ENCODE measurements at places on chromosomes 4 and X.

DNA sequence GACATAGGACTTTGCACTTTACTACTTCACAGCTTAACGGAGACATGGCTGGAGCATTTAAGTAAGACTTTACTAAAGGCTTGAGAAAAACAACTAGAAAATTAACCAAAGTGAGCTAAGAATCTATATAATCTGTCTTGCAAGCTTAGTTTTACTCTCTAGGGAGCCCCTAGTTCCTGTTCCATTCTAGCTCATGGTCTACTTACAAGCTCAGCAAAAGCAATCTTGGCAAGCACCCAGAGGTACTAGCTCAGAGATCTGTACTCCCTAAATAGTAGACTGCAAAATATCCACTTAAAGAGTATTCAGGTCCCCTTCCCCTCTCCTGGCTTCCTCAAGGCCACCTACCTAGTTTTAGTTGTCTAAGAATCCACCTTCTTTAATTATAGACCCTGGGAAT lies 469.0 kb downstream of the IDS start:
- DNase-seq = no peak

DNA sequence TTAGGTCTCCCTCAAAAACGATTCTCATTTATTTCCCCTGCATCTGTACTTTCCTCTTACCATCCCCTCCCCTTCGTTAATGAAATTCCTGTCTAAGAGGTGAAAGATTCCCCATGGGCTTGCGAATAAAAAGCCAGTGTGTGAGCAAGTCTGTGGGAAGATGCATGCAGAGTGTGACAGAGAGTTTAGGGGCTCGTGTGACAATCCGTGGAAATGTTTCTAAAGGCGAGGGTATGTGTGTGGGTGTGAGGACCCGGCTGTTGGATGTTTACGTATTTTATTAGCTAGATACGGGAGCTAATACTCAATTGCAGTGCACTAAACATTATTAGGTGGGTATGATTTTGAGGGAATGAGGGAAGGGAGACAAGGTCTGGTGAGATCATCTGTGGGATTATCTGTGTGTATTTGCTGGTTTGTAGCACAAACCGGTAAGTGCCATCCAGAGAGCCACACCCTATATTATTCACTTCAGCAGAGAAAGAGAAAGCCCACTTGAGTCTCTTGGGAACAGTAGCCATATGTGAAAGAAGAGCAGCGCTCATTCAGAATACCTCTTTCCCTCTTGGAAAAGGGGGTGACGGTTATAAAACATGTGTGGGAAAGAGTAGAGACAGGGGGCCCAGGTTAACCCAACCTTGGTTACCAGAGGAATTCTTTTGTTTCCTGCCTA lies 893 bp upstream of the HOPX start:
- no peak for DNase-seq

DNA sequence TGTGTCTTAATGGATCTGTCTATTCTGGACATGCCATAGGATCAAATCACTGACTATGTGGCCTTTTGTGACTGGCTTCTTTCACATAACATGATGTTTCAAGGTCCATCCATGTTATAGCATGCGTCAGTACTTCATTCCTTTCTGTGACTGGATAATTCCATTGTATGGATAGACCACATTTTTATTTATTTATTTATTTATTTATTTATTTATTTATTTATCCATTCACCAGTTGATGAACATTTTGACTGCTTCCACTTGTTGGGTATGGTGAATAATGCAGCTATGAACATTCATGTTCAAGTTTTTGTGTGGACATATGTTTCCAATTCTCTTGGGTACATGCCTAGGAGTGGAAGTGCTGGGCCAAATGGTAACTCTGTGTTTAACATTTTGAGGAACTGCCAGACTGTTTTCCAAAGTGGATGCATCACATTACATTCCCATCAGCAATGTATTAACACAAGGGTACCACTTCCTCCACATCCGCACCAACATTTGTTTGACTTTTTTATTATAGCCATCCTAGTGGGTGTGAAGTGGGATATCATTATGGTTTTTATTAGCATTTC lies 14.0 kb downstream of the RTL5 start:
- no peak for DNase-seq

- no peak for DNase-seq
Measured at GRCh38 chrX:13130816-13131215, 86.4 kb upstream of the FAM9C start.

- DNase-seq = no peak
Measured at GRCh38 chr4:88792821-88793220, 95.2 kb upstream of the NAP1L5 start.

GRCh38 chr4:56342746-56343145 lies 44.5 kb downstream of the AASDH start:
- no peak for DNase-seq

- DNase-seq = no peak
Measured at GRCh38 chr4:35986537-35986936, 257.8 kb downstream of the ARAP2 start.

DNA sequence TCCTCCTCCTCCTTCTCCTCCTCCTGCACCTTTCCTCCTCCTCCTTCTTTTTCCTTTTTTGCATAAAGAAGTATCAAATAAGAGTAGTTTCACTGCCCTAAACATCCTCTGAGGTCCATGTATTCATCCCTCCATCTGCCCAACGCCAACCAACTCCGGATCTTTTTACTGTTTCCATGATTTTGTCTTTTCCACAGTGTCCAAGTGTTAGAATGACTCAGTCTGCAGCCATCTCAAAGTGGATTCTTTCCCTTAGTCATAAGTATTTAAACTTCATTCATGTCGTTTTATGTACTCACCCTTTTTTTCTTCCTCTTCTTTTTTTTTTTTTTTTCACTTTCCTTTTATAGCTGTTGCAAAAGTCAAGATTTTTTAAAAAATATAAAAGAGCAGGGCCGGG lies 12.9 kb downstream of the CSF2RA start:
- DNase-seq = no peak

DNA sequence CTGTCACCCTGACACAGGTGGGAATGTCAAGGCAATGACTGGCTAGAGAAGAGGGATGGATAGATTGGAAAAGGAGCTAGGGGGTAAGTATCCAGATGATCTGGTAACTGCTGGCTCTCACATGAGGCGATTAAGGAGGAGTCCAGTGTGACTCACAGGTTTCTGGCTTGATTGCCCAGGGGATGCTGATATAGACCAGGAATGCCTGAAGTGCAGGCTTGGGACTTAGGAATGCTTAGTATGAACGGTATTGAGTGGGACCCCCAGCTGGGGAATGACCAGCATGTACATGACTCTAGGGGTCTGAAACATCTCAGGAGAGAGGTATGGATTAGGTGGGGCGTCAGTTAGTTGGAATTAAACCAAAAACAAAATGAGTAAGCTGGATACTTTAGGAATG lies 65.8 kb upstream of the PRPS1 start:
- no peak for DNase-seq

GRCh38 chr4:1656132-1656531 lies 28.0 kb downstream of the FAM53A start:
- no peak for DNase-seq

- no peak for DNase-seq
Measured at GRCh38 chr4:37422102-37422501, 177.6 kb downstream of the NWD2 start.

- DNase-seq = no peak
Measured at GRCh38 chr4:112358415-112358814, 61.2 kb downstream of the ALPK1 start.

GRCh38 chr4:7485096-7485495 lies 50.4 kb upstream of the PSAPL1 start:
- no peak for DNase-seq

DNA sequence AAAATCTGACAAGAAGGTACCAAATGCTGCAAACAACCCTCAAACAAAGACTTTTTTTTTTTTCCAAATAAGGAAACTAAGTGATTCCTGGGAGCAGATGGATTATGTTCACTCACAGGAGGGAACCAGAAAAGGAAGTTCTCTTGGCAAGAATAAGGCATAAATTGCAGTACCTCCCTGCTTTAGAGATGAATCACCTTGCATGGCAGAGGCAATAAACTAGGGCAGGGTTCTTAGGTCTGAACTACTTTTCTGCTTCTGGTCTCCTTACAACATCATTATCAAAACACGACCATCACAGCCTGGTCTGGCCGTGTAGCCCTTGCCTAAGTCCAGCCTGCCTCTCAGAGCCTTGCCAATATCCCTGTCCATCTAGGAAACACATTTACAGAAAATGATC lies 6.3 kb downstream of the TMEM31 start:
- DNase-seq = peak; percentile 34

Measured in aorta (tissue), 5 donors.